Adrenal gland (tissue), 19 donors: ENCODE measurements at places on chromosomes 7 and 10. TPM values are rescaled to one million over a fixed set of nuclear protein-coding genes. Genes with fewer than 3 reads are reported as not detected.

- DNase-seq: no peak
Observed at GRCh38 chr10:86159797-86160196, 206.8 kb downstream of the GRID1 start.

Gene ZC3HAV1L
- polyA plus RNA-seq: 3.4 TPM

- peak; percentile 5 for DNase-seq
Observed at GRCh38 chr7:155851892-155852291, 39.6 kb upstream of the SHH start.

DNA sequence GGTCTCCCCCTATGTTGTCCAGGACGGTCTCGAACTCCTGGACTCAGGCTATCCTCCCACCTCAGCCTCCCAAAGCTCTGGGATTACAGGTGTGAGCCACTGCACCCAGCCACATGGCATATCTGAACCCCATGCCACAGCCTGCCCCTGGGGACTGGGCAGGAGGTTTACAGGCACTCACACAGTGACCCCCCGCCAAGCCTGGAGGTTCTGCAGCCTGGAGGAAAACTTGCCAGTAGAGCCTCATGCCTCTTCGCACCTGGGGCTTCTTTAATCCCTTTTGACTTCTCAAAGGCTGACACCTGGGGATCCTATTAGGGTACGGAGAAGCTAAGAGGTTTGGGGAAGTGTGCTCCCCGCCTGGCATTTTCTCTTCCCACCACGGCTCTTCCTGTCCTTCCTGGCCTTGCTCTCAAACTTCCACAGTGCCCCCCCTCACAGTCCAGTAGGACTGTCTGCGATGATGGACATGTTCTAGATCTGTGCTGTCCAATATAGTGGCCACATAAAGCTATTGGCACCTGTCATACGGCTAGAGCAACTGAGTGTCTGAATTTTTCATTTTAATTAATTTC lies 11.4 kb upstream of the KCP start:
- no peak for DNase-seq

- DNase-seq: no peak
Observed at GRCh38 chr7:110607050-110607857, 483.7 kb upstream of the LRRN3 start.

- no peak for DNase-seq
Observed at GRCh38 chr7:55104712-55105433, 86.1 kb downstream of the EGFR start.

Gene BAIAP2L1
- 23.1 TPM for polyA plus RNA-seq

DNA sequence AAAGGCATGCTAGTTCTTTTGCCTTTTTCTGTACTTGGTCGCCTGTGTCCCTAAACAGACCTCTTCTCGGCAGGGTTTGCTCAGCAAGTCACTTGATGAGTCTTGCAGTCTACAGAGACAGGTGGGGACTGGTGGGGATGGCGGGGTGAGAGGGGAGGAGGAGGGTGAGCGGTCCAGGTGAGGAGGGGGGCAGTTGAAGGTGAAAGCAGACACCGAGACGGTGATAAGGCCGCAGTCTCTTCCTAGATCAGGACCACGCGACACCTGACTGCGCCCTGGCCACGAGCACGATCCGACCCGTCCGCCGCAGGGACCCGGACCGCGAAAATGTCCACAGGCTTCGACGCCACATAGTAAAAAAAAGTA lies 566 bp downstream of the ASNS start:
- DNase-seq: no peak

DNA sequence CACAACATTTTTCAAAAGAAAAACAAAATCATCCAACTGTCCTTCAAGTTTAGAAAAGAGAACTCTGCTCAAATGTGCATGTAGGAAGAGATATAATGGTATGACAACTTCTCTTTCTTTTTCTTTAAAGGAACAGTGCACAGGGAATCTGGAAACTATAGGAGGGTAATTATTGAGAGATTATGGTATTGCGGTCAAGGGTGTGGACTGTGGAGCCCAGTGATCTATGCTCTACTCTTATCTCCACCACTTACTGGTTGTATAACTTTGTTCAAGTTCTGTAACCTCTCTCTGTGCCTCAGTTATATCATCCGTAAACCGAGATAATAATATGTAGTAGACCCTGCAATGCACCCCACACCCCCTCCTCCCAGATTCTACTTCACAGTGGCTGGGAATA lies 69.8 kb upstream of the PCGF5 start:
- DNase-seq: no peak

DNA sequence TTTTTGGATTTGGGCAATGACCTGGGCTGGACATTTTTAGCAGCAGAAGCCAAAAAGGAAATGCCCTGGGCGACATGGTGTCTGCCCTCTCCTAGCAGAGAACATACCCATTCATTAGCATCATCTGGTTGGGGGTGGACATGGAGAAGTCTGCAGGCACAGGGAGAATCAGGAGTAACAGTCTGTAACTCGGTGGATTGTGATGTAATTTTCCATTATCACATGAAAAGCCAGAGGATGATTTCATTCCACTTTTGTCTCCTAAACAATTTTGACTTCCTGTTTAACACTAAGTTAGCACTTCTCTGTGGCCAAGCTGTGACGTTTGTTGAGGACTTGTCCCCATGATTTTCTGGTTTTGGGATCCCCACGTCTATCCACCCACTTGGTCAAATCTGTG lies 153.8 kb upstream of the HABP2 start:
- DNase-seq: no peak
